ENCODE measurements at places on chromosomes 3 and 15. TPM values are rescaled to one million over a fixed set of nuclear protein-coding genes. Genes with fewer than 3 reads are reported as not detected.

DNA sequence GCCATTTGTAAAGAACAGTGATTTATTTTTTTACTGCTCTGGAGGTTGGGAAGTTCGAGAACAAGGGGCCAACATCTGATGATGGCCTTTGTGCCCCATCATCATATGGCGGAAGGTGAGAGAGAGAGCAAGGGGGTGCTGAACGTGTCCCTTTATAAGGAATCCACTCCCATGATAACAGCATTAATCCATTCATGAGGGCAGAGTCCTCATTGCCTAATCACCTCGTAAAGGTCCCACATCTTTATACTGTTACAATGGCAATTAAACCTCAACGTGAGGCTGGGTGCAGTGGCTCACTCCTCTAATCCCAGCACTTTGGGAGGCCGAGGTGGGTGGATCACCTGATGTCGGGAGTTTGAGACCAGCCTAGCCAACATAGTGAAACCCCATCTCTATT, 8.3 kb downstream of the IL12A start:
- H3K4me3 ChIP-seq = no peak overlapping the region
- H3K27ac ChIP-seq = no peak overlapping the region
- peaks cover under 1% of the 10 kb centered on the region for H3K4me1 ChIP-seq
- no peaks in the 10 kb centered on the region for H3K27me3 ChIP-seq

DNA sequence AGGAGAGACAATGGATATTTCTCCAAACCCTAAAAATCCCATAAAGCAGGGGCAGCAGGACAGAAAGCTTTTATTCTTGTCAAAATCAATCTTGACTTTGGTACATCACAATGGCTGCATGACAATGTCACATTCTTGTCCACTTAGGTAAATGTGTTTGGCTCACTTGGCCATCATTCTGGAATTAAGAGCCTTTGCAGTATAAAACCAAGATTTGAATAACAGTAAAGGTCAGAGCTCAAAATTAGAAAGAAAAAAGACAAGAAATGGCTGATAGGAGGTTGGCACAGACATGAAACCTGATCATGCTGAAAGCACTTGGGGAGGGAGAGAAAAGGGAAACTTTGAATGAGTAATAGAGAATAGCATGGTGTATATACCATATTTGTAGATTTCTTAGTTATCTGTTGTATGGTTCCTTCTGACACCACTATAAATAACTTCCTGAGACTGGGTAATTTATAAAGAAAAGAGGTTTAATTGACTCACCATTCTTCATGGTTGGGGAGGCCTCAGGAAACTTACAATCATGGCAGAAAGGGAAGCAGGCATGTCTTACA, 158.5 kb upstream of the SGO1 start:
- H3K27me3 ChIP-seq = no peaks in the 10 kb centered on the region
- H3K4me3 ChIP-seq = no peak overlapping the region
- no peaks in the 10 kb centered on the region for H3K36me3 ChIP-seq
- no peak overlapping the region for H3K27ac ChIP-seq

- H3K27ac ChIP-seq = no peak overlapping the region
- no peaks in the 10 kb centered on the region for H3K27me3 ChIP-seq
- no peaks in the 10 kb centered on the region for H3K4me1 ChIP-seq
- no peak for DNase-seq
- H3K4me3 ChIP-seq = no peak overlapping the region
Observed at GRCh38 chr3:164732166-164732565, 346.1 kb downstream of the SI start.

GRCh38 chr15:29454506-29454905, 184.9 kb upstream of the NSMCE3 start:
- no peak overlapping the region for H3K27ac ChIP-seq
- H3K27me3 ChIP-seq = no peaks in the 10 kb centered on the region
- no peak for DNase-seq
- no peaks in the 10 kb centered on the region for H3K36me3 ChIP-seq
- no peaks in the 10 kb centered on the region for H3K4me1 ChIP-seq
- no peak overlapping the region for H3K4me3 ChIP-seq

LRRN1 gene
- total RNA-seq = 3.8 TPM

EPHA6 gene
- not detected for total RNA-seq

GP9 gene
- not detected for total RNA-seq
